ENCODE measurements at places on chromosomes 1 and 21.

GRCh38 chr21:41648591-41649031, 118.2 kb downstream of the RIPK4 start:
- no peak for DNase-seq
- no peaks in the 10 kb centered on the region for H3K36me3 ChIP-seq
- H3K27me3 ChIP-seq = no peaks in the 10 kb centered on the region
- no peak overlapping the region for H3K27ac ChIP-seq

DNA sequence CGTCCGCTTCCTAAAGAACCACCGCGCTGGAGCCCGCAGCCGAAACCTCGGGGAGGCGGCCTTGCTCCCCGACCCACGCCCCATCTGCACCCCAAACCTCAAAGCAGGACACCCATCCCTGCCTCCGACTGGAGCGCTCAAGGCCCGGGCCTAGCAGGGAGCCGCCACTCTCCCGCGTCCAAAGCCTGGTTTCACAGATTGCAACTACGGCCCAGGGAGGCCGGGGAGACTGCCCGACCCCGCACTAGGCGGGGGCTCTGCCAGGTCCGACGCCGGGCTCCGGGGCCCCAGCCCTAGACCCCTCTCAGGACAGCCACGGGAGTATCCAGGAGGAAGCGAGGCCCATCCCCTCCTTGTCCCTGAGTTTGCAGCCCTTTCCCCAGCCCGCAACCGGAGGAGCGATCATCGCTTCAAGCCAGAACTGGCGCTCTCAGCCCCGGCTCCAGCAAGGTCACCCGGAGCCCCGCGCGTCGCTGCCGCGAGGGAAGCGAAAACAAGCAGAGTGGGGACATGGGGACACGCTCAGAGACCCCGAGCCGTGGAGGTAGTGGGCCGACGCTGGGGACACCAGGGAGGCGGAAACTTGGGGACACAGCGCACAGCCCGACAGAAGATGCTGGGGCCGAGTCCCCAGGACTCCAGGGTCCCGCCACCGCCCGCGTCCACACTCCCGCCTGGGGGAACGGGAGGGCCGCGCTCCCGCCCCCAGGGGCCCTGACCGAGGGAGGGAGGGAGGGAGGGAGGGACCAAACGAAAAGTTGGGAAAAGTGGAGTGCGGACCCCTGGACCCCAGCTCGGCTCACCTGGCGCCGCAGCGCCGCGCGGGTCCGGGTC, 433 bp downstream of the TMEM200B start:
- H3K36me3 ChIP-seq = peaks cover 6% of the 10 kb centered on the region
- DNase-seq = peak; percentile 45
- peaks cover 50% of the 10 kb centered on the region for H3K27me3 ChIP-seq
- H3K4me3 ChIP-seq = peak overlapping the region; percentile 82

DNA sequence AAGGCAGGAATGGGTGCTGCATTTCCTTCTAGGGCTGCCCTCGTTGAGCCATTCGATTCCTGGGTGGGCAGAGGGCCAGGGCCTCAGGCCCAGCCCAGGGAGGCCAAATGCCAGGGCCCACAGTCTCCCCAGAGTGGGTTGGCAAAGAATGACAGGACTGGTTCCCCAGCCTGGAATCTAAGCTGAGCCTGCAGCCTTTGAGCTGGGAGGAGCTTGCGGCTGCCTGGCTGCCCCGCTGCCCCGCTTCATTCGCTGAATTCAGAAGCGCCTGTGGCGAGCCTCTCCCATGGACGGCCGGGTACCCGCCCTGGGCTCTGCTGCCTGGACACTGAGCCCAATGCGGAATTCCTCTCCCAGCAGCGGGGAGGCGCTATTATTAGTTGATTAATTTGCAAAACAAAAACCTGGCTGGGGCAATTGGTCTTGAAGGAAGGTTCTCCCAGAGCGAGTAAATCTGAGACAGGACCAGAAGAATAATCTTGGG, 32.3 kb upstream of the TARDBP start:
- peaks cover 64% of the 10 kb centered on the region for H3K4me1 ChIP-seq
- H3K27ac ChIP-seq = peak overlapping the region; percentile 95
- peak; percentile 63 for DNase-seq
- peak overlapping the region; percentile 70 for H3K4me3 ChIP-seq
- no peaks in the 10 kb centered on the region for H3K27me3 ChIP-seq

DNA sequence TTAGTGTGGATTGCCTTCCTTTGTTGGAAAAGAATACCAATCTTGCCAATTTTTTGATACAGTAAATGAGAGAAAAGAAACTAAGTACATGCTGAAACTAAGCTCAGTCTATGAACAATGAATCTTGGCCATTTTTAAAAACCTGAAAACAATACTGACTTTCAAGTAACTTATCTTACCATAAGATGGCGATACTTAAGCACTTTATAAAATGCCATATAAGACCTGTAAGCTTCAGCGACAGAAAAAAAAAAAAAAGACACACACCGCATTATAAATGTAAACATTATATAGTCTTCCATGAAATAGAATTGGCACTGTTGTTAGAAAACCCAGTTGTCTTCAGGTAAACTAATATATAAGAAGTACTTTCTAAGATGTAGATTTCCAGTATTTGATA, 3.0 kb downstream of the OLFM3 start:
- DNase-seq = no peak
- H3K4me1 ChIP-seq = peaks cover 14% of the 10 kb centered on the region
- H3K36me3 ChIP-seq = no peaks in the 10 kb centered on the region
- no peak overlapping the region for H3K4me3 ChIP-seq
- no peak overlapping the region for H3K27ac ChIP-seq

GRCh38 chr1:38497921-38498656, 361.5 kb downstream of the RRAGC start:
- H3K4me1 ChIP-seq = peaks cover 40% of the 10 kb centered on the region
- no peaks in the 10 kb centered on the region for H3K27me3 ChIP-seq
- H3K27ac ChIP-seq = no peak overlapping the region
- H3K4me3 ChIP-seq = no peak overlapping the region
- no peaks in the 10 kb centered on the region for H3K36me3 ChIP-seq

Data from neural crest cell (in vitro differentiated cells).